Naive B cell (primary cell): ENCODE measurements at places on chromosomes 12 and 14. TPM values are rescaled to one million over a fixed set of nuclear protein-coding genes. Genes with fewer than 3 reads are reported as not detected.
A peak's percentile ranks its signal among the peaks of the same experiment; 100 is the strongest.

- DNase-seq = no peak
Measured at GRCh38 chr12:1858456-1858855, 38.1 kb downstream of the LRTM2 start.

DNA sequence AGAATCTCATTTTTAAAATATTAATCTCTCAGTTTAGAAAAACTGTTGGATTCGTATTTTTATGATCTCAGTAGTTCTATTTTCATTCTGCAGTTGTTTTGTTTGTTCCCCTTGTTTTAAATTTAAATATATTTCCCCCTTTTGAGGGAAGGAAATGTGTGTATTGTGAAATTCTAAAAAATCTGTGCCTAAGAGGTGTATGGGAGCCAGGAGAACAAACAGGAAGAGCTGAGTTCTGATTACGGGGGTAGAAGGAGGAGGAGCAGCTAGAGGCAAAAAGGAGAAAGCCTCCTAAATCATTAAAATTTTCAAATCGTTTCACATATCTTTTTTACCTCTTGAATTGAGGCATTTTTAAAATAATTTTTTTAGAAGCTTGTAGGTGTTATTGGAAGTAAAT lies 2.3 kb downstream of the RDH12 start:
- no peak for DNase-seq

Gene NEMP1
- polyA plus RNA-seq = 3.9 TPM

Gene ADAM20
- polyA plus RNA-seq = not detected

DNA sequence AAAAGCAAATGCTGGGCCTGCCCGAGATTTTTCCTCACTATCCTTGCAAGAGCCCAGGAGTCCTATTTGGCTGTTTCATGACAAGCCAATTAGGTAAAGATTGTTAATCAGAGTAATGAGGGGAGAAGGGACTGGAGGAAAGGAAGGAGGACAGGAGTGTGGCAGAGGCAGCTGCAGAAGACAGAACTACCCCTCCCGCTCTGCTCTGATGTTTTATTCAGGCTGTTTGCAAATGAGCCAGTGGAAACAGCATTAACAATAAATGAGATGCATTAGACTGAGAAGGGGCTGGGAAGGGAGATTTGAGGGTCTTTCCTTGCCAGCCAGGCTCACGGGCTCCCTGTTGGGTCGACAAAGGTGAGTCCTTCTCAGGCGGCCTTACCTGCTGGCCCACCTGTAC lies 421.0 kb upstream of the CCDC196 start:
- no peak for DNase-seq

Gene SYNDIG1L
- polyA plus RNA-seq = not detected

Gene FBXL14
- 20.6 TPM for polyA plus RNA-seq

- DNase-seq = peak; percentile 45
Measured at GRCh38 chr12:98653866-98654493, 8.9 kb downstream of the APAF1 start.

DNA sequence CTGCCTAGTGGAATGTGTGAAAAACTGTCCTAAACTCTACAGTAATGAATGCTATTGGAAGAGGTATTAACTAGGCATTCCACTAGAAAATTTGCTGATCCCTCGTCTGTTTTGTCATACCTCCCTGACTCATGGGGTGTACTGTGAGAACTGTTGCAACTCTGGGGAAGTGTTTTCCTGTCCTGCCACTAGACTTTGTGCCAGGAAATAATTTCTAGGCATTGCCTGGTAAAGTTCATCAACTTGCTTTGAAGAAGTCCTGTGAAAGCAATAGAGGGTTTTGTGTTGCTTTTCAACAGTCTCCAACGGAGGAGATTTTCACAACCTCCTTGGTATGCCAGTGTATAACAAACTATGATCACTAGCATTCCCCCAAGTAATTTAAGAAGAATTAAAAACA lies 139.9 kb downstream of the AKAP6 start:
- DNase-seq = no peak

Gene JAG2
- not detected for polyA plus RNA-seq

DNA sequence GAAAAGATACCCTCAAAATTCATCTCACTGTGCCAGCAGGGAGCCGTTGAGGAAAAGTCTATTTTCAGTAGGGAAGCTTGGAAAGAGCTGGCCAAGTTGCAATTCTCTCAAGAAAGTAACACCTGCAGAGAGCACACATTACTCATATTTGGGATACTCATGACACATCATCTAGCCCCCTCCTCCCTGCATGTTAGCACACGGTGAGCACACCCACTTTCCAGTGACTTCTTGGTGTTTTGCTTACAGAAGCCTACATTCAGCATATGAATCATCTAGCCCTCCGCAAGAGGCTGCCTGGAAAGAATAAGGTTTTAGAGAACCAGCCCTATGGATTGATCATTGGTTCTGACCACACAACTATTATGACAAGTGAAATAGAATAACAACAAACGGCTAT lies 124.5 kb downstream of the PTPRO start:
- no peak for DNase-seq

DNA sequence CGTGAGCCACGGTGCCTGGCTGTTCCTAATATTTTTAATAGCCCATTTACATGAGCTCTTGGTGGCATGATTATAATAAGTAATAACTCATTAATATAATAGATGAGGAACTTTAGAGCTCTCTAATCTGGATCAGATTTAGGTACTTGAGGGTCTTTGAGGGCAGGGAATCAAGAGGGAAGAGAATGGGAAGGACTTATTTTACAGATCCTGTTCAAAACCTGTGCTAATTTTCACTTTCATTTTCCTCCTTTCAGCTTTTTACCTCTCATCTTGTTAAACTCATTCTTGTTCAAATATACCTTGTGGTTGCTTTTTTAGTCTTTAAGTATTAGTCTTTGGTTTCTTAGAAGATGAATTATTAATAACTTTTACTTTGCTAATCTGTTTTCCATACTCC lies 5.6 kb downstream of the NECAP1 start:
- DNase-seq = no peak

- no peak for DNase-seq
Measured at GRCh38 chr12:126346087-126346486, 1280.9 kb downstream of the AACS start.

Gene SFSWAP
- polyA plus RNA-seq = 18.5 TPM

Gene NFE2
- not detected for polyA plus RNA-seq

Gene TMEM253
- polyA plus RNA-seq = not detected

GRCh38 chr14:102668291-102668873 lies 75.9 kb downstream of the RCOR1 start:
- DNase-seq = no peak

DNA sequence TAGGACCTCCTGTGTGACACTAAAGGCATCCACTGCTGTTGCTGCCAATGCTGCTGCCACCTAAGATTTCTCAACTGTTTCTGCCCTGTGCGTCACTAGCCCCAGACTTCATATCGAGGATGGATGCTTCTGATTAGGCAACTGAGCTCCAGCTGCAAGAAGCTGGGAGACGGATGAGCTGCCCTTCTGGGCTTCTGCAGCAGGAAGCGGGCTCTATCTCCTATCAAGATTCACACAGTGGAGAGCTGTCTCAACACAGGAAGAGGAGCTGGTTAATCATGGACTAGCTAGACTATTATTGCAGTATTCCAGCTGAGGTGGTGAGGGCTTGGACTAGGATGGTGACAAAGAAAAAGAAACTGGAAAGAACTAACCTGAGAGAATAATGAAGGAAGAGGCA lies 59.2 kb upstream of the PELI2 start:
- DNase-seq = no peak

DNA sequence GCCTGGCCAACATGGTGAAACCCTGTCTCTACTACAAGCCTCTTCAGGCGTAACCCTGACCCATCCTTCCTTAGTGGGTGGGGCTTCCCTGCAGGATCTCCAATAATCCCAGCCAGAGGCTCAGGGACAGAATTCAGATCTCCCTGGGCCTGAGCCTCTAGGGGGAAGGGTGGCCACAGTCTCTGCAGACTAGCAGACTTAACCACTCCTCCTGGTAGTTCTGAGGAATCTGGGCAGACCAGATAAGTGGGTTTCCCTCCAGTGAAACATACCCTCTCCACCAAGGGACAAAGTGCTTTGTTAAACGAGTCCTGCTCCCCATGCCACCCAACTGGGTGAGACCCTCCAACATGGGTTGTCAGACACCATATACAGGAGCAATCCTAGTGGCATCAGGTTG lies 36.6 kb upstream of the TRIM9 start:
- DNase-seq = no peak

Gene ARHGAP9
- polyA plus RNA-seq = 231 TPM

Gene PZP
- polyA plus RNA-seq = not detected

GRCh38 chr14:82403987-82404386 lies 870.3 kb upstream of the SEL1L start:
- DNase-seq = no peak

GRCh38 chr14:38210587-38211216 lies 3.0 kb downstream of the SSTR1 start:
- DNase-seq = no peak

GRCh38 chr14:105843444-105844046 lies 317.2 kb downstream of the TMEM121 start:
- no peak for DNase-seq

DNA sequence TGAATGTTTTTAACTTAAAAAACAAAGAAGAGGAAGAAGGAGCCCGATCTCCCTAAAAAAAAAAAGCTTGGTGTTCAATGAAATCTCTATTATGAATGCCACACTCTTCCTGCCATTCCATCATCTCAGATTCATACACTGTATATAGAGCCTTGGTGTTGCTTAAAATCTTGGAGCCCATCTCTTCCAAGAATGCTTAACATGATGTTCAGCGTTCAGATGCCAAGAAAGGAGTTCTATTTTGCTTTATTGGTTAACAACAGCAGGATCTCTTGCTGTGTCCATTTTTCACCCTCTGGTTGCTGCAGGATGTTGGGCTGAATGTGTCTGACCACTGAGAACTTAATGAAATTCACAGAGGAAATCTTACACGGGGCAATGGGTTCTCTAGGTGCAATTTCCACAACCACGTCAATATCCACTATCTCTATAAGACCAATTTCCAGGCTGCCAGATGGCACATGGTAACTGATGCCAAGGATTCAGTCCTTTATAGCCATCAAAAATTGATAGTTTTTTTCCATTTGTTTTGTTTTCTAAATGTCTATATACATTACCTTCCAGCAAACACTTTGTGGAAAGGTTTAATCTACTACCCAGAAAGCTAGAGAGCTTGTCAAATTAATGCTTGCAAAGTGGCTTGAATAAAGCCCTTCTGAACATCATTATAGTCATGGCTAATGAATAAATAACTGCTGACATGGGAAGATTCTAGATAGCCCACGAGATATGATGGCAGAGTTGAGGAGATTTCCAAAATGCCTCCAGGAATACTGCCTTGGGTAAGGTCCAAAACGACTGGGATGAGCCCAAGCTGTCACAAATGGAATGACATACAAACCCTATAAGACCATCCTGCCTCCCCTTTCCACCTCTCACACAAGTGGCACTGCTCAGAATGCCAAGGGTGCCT lies 26.5 kb downstream of the RERG start:
- DNase-seq = no peak

DNA sequence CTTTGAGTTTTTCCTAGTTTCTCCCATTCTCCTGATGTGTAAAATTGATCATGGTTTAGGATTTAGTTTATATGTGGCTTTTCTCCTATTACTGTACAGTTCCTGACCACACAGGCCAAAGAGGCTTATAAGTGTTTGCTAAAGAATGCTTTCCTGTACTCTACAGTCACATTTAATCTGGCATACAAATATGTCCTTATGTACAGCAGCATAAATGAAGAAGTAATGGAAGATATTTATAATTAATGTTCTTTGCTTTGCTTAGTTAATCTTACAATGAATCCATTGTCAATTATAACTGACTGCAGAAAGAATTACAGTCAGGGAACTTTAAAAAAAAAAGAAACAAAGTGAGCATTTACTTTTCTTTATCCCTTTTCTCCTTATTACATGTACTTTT lies 293.9 kb downstream of the KCNC2 start:
- DNase-seq = no peak

GRCh38 chr12:78442454-78442801 lies 422.1 kb upstream of the SYT1 start:
- DNase-seq = no peak

GRCh38 chr12:6277982-6278438 lies 32.5 kb upstream of the PLEKHG6 start:
- no peak for DNase-seq

Gene HPD
- not detected for polyA plus RNA-seq

GRCh38 chr14:73058922-73059673 lies 764 bp downstream of the RBM25 start:
- DNase-seq = no peak

Gene DNAJC22
- polyA plus RNA-seq = not detected

Gene VWF
- not detected for polyA plus RNA-seq
